ENCODE measurements at places on chromosomes 1 and 21.

DNA sequence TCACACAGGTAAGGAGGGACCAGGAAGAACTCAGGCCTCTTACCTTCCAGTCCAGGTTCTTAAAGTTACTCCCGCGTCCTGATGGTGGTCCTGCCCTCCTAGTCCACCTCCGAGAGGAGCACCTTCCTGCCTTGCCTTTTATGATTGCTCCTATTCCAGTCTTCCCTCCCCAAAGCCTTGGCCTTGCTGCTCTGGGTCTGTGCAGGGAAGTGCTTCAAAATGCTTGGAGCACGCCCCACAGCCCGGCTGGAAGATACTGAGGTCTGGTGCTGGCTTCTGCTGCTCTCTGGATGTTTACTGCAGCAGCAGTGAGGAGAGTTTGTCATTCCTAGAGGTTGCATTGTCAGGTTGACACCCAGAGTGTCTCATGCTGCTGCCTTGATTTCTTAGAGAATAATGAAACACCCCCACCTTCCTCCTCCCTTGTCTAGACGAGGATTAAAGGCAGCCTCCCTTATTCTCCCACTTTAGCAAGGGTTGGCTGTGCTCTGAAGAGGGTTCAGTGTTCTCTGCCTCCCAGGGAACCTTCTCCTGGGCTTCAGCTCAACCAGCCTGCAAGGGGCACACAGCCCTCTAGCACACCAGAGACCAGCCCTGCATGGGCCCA is 142.2 kb upstream of the CACNA1E start:
- no peak for DNase-seq

DNA sequence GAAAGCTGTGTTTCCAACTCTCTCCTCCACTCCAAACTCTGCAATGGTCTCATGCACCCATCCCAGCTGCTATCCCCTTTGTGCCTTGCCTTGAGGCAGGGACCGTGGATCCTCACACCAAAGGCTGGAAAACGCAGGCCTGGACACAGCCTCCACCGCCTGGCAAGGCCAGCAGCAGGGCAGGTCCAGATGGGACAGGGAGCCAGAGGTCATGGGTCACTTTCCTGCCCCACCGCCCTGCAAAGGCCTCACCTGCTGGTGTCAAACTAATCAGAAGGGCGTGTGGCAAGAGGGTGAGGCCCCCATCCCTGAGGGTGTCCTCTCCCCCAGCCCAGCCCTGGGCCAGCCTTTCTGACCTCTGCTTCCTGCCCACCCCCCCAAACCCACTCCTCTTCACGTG is 106.3 kb downstream of the PAX7 start:
- DNase-seq: no peak

- no peak for DNase-seq
Measured at GRCh38 chr1:109885589-109885988, 25.1 kb upstream of the CSF1 start.

GRCh38 chr1:45340816-45341466 is 701 bp upstream of the MUTYH start:
- no peak for DNase-seq

GRCh38 chr1:39110325-39110851 is 84.2 kb downstream of the NDUFS5 start:
- peak; percentile 10 for DNase-seq

Measured in ELF-1 (cell line).